NK-92 treated with Interleukin-12 subunit alpha and Interleukin-12 subunit beta, amount 100 ng/mL, for 24 hours (cell line): ENCODE measurements at places on chromosomes 5 and 9.

GRCh38 chr5:77328930-77329647 lies 118.6 kb downstream of the PDE8B start:
- DNase-seq = no peak

GRCh38 chr9:131624636-131625507 lies 79.5 kb downstream of the PRRT1B start:
- no peak for DNase-seq

DNA sequence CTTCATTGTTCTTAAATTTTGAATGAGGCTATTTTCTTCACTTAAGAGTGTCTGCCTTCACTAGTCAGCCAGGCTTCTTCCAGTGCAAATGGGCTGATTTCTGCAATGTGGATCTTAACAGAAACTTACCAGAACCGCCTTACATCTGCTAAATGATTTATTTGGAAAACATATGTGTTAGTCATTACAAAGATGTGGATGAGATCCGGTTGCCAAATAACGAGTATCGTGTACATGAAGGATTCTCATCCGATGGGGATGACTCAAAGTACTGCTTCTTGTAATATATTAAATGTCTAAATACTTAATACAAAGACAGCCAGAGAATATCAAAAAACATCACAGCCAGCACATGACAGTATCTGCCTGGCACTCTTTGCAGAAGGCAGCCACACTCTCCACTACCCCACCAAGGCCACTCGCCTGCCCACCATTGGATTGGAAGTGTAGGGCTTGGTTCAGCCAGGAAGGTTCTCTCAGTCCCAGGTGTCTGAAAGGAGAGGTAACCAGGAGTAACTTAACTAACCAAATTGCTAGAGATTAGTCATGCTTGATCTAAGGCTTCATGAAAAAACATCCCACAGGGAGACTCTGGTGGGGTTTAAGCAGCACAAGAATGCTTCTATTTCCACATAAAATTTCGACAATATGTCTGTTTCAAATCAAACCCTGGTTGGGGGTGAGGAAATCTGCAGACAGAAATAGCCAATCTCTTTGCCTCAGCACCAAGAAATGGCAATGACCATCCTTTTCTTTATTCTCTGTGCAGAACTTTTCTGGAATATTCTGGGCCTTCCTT lies 174.8 kb downstream of the GADD45G start:
- DNase-seq = no peak

DNA sequence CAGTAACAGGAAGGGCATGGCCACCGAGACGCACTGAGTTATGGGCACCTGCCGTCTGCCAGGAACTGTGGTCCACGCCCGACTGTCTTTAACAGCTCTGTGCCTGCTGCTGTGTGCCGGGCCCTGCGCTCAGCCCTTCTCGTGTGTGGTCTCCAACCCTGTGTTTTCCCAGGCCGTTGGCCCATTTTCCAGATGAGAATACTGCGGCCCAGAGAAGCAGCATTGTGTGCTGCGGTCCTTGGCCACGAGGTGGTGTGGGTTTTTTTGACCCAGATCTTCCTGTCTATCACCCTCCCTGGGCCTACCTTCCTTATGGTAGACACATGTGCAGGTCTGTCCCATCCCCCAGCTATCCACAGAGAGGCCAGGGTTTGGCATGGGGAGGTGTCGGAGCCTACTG lies 47.0 kb downstream of the RXRA start:
- no peak for DNase-seq

DNA sequence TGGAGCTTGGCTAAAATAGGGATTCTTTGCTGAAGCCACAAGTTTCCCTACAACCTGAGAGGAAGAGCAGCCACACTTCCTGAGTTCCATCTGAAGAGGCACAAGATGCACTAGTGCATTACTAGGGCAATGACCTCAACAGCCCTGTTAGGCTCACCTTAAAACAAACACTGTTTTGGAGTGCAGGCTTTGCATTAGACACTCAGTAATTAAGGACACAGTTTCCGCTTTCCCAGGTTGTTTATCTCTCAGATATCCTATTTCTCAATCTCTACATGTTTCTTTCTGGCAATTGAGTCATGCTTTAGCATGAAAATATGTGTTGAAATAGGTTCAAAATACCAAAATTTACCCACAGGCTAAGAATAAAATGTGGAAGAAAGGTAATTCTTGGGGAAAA lies 34.2 kb downstream of the EMB start:
- no peak for DNase-seq

DNA sequence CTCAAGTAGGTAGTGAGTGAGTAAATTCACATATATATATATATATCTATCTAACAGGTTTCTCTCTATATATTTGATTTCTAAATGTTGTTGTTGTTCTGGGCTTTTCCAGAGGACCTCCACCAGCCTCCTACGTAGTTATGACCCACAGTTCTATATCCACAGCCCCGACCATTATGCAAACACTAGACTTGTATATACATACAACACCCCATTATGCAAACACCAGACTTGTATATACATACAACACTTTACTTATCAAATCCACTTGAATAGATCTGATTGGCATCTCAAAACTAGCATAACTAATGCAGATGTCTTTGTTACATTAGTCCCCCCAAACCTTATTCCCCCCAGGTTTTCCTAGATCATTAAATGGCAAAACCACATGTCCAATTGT lies 108.7 kb downstream of the JAKMIP2 start:
- DNase-seq = no peak

DNA sequence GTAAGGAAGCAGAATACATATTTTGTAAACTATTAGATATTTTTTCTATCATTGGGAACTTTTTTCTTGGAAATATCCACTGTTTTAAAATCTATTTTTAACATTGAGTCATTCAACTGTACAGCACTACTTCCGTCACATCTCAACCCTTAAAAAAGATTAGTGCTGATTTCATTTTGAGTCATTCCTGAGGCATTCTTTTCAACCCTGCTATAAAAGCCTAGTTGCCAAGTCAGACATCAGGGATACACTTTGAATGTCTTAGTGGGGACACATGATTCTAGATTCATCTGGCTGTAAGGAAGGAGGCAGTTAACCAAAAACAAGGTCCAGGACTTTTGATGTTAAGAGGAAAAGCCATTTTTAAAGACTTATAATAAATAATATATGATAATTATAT lies 160.9 kb downstream of the GIN1 start:
- DNase-seq = no peak

- no peak for DNase-seq
Observed at GRCh38 chr9:127559247-127559680, 52.8 kb upstream of the STXBP1 start.

GRCh38 chr9:113989017-113989713 lies 88.9 kb downstream of the AMBP start:
- no peak for DNase-seq

DNA sequence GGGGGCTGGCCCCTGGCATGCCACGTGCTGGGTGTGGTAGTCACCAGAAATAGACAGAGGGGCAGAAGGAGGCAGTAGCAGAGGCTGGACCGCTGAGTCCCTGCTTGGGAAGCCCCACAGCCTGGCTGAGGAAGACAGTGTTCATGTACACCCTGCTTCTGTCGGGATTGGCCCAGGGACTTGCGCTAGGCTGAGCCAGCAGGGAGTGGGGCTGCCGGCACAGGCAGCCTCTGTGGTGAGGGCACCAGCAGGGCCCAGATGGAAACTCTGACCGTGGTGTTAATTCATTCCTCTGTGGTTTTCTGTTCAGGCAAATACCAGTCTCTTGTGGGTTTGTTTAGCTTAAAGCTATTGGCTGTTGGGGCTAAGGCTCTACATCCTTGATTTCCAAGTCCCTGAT lies 108.6 kb upstream of the RAD23B start:
- peak; percentile 76 for DNase-seq

DNA sequence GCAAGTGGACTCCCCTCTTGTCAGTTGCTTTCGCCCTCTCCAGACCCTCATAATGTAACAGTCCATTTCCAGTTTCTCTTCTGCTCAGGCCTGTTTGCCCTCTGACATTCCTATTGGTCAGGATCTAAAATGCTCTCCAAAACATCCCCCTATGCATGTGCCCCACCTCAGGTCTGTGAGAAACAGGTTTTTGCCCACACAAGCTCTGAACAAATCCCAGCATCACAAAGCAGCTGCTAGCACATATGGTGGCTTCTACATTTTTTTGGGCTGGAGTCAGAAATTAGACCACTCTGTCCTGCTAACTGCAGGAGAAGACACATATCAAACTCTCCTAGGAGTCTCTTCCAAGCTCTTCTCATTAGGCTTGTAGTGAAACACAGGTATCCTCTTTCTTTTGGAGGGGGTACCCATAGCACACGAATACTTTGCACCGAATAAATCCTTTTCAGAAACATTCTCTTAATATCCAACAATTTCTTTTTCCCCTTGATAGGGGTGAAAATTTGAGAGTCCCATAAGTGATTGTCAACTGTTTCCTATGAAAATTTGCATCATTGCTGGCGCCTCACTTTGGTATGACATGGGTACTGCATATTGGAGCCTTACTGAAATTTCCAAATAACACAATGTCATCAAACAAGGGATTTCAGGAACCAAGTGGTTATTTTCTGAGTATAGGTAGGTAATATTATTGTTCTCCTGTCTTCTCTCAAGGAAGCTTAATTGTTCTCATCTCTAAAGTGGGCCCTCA lies 19.3 kb upstream of the HSPA9 start:
- no peak for DNase-seq

DNA sequence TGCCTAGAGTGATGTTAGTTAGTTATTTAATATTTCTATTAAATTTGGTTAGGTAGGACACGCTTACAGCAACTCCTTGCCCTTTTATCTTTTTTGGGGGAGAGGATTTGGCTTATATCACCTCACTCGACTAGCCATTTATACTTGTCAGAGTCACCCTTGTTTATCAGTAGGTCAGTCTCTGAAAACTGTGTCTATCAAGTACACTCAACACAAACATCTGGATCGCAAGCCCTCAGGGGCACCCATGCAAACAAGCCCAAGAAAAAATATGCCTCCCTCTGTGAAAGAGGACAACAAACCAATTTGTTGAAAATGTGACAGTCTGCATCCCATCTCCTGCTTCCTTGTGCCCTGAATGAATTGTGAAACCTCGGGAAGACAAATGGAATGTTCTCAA lies 139.9 kb downstream of the PLCXD3 start:
- no peak for DNase-seq

DNA sequence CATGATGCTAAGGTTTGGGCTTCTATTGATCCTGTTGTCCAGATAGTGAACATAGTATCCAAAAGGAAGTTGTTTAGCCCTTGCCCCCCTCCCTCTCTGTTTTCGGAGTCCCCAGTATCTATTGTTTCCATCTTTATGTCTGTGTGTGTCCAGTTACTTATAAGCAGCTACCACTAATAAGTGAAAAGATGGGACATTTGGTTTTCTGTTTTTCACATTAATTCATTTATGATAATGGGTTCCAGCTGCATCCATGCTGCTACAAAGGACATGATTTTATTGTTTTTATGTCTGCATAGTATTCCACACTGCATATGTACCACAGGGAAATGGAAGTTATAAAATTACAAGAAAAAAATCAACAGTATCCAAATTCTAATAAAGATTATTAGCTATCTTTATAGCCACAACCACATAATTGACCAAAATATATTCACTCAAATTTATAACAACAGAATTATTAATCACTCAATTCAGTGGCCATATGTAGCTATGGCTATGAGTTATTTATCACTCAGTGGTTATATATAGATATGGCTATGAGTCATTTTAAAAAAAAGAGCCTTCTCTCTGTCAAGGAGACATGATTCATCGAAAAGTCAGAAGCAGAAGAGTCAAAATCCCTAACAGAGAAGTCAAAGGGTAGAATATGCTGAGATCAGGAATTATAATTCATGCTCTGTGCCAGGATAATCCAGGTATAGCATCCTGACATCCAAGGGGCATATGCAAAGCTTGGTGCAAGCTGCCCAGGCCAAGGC lies 367.5 kb downstream of the DEPDC1B start:
- no peak for DNase-seq

- DNase-seq = no peak
Observed at GRCh38 chr5:167392240-167392639, 899.2 kb upstream of the WWC1 start.

GRCh38 chr5:43619380-43619779 lies 16.4 kb downstream of the NNT start:
- DNase-seq = no peak

- no peak for DNase-seq
Observed at GRCh38 chr5:27845248-27845647, 806.9 kb upstream of the CDH9 start.

- no peak for DNase-seq
Observed at GRCh38 chr5:133950821-133951612, 17.4 kb downstream of the C5orf15 start.

DNA sequence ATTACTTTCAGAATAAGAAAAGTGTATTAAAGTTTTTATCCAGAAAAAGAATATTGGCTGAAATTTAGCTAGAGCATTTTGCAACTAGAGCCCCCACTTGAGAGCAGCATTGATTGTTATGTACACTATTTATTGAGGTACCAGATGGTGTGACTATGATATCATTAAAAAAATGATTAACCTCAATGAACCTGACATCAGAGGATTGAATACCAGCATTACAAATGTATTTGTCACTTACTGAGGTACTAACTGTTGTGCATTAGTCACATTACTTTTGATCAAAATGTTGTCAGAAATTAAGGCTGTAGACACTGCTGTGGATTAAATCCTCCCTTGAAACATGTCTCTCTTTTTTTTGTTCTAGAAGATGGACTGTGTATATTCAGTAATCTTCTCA lies 127.8 kb upstream of the DHFR start:
- no peak for DNase-seq

- DNase-seq = no peak
Observed at GRCh38 chr5:109479260-109479860, 69.6 kb upstream of the PJA2 start.

DNA sequence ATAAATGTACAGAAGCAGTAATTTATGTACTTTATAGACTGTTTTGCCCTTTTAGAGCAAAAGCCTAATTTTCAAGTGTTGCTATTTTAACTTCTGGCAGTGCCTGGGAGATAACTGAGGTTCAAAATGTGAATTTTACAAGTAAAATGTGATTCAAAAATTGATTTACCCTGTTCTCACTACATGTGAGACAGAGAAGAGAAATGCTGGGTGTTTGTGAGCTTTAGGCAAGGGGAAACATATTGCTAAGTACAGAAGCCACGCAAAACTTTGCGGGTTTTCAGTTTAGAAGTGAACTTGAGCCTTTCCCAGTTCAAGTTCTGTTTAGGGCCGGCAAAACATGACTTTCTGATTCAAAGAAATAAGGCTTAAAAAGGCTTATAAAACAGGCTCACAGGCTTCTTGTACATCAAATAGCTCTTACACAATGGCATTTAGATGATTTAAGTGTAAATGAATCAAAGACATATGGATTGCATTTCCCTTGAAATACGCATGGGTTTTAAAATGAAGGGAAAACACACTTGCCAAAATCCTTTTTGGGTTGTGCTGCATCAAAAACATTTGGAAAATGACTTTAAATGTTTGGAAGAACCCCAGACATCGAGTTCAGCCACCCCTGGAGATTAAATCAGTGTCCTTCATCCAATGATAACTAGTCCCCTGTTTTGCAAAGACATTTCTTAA lies 370.8 kb upstream of the MEF2C start:
- DNase-seq = no peak

GRCh38 chr5:172052450-172053236 lies 46.2 kb upstream of the FBXW11 start:
- no peak for DNase-seq

GRCh38 chr5:119895066-119895465 lies 265.7 kb downstream of the FAM170A start:
- no peak for DNase-seq
